ENCODE measurements at places on chromosomes 2 and 18.

DNA sequence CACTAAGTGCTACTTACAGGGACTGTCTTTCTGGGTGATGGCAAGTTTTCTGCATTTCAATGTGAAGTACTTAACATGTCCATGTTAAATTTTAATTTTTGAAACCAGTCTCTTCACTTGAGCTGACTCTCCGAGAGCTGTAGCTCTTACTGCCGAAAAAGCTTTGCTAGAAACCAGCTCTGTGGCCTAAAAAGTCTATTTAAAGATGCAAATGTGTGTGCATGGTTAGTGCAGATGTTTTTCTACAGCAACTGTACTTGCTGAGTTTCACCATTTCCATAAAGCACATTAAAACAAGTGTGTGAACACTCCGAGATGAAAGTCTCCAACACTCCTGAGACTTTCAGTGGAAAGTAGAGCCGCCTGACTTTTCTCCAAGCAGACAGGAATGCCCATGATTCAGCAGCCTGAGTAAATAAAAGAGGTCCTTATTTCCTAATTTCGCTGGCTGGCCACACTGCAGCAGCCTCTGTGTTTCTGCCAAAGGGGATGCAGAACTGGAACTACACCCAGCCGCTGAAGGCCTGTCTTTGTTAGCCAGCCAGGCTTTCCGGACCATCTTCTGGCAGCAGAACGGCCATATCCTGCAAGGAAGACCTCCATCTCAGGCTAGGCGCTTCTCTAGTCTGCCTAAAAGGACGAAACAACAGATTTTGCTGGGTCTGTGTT, 121.2 kb downstream of the ZNF521 start:
- no peak for DNase-seq

GRCh38 chr2:170739048-170739447, 23.9 kb downstream of the SP5 start:
- DNase-seq: no peak

- DNase-seq: no peak
Measured at GRCh38 chr18:75926811-75927210, 499.3 kb upstream of the SMIM21 start.

- no peak for DNase-seq
Measured at GRCh38 chr18:48954886-48955819, 4.4 kb upstream of the SMAD7 start.
